Dermis lymphatic vessel endothelial cell (primary cell): ENCODE measurements at places on chromosomes 1 and 21. TPM values are rescaled to one million over a fixed set of nuclear protein-coding genes. Genes with fewer than 3 reads are reported as not detected.

The NLRP3 gene
- not detected in 2 replicates for total RNA-seq

The RNU1-1 gene
- total RNA-seq = under 0.01 and 8,230 TPM in 2 replicates

The RAB13 gene
- 71.4 and 84.1 TPM in 2 replicates for total RNA-seq

The CFAP107 gene
- under 0.01 TPM in 1 of 2 replicates, not detected in the other for total RNA-seq

The PLPPR4 gene
- total RNA-seq = 0.09 and 0.54 TPM in 2 replicates

The TGFBR3 gene
- total RNA-seq = 16.7 and 21.0 TPM in 2 replicates

The NBL1 gene
- 135 and 198 TPM in 2 replicates for total RNA-seq

The IL12RB2 gene
- 0.11 TPM in 1 of 2 replicates, not detected in the other for total RNA-seq

The SHISA4 gene
- total RNA-seq = 5.2 and 8.0 TPM in 2 replicates

The TP73 gene
- not detected in 2 replicates for total RNA-seq

The SUSD4 gene
- 0.09 and 0.11 TPM in 2 replicates for total RNA-seq

The GREM2 gene
- total RNA-seq = not detected in 2 replicates

The LCE4A gene
- total RNA-seq = not detected in 2 replicates

The RIMS3 gene
- total RNA-seq = 0.43 TPM in 2 replicates

The COL16A1 gene
- total RNA-seq = 0.26 and 0.87 TPM in 2 replicates

The STRIP1 gene
- total RNA-seq = 44.1 and 45.8 TPM in 2 replicates

The DSCAM gene
- under 0.01 TPM in 1 of 2 replicates, not detected in the other for total RNA-seq

The LCE6A gene
- not detected in 2 replicates for total RNA-seq

The SLC35D1 gene
- 3.4 and 5.4 TPM in 2 replicates for total RNA-seq

The TAS1R1 gene
- not detected in 2 replicates for total RNA-seq

The TSSK3 gene
- 0.09 and 0.11 TPM in 2 replicates for total RNA-seq

The CD58 gene
- 29.5 and 30.3 TPM in 2 replicates for total RNA-seq

The TNFAIP8L2 gene
- total RNA-seq = 0.11 TPM in 1 of 2 replicates, not detected in the other

The FCGR2B gene
- total RNA-seq = not detected in 2 replicates

The MYOC gene
- not detected in 2 replicates for total RNA-seq

The PTCH2 gene
- 0.09 TPM in 1 of 2 replicates, not detected in the other for total RNA-seq

The FMO4 gene
- 0.76 and 2.0 TPM in 2 replicates for total RNA-seq

The FCAMR gene
- total RNA-seq = not detected in 2 replicates

The NFIA gene
- total RNA-seq = 16.6 and 28.6 TPM in 2 replicates

The SLFNL1 gene
- 0.17 and 0.22 TPM in 2 replicates for total RNA-seq

The TMPRSS15 gene
- not detected in 2 replicates for total RNA-seq

The NEGR1 gene
- total RNA-seq = 0.09 and 0.22 TPM in 2 replicates

The GRIK1 gene
- 10.2 and 11.6 TPM in 2 replicates for total RNA-seq

The TDRD5 gene
- 0.09 and 0.11 TPM in 2 replicates for total RNA-seq

The SH3D21 gene
- total RNA-seq = 0.65 and 0.77 TPM in 2 replicates

The FLG gene
- total RNA-seq = not detected in 2 replicates

The MPL gene
- total RNA-seq = 0.09 and 0.11 TPM in 2 replicates

The TRIM67 gene
- not detected in 2 replicates for total RNA-seq

The TMEM240 gene
- 1.2 TPM in 2 replicates for total RNA-seq

The LRRC42 gene
- 17.2 and 23.8 TPM in 2 replicates for total RNA-seq

The LCE2C gene
- total RNA-seq = not detected in 2 replicates

The NOS1AP gene
- under 0.01 TPM in 1 of 2 replicates, not detected in the other for total RNA-seq

The SNRPE gene
- total RNA-seq = 46.5 and 79.0 TPM in 2 replicates

The PLCH2 gene
- total RNA-seq = 0.09 and 0.22 TPM in 2 replicates

The LRP8 gene
- total RNA-seq = 7.7 and 7.9 TPM in 2 replicates

The FMO3 gene
- total RNA-seq = 0.09 and 0.11 TPM in 2 replicates
